ENCODE measurements at places on chromosomes 7 and 10.

DNA sequence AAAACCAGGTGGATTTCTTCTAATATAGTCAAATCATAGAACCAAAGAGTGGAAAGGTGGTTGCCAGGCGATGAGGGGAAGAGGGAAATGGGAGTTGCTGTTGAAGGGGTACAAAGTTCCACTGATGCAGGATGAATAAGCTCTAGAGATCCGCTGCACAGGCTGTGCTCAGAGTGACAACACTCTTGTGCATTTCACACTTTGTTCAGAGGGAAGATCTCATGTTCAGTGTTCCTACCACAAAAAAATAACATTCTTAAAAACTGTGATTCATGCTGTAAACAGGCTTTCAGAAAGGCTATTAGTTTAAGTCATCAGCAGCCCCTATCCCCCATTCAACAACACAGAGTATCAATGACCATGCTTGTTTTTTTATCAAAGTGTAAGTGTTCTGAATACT, 213.8 kb downstream of the COBL start:
- DNase-seq = no peak

- DNase-seq = no peak
Measured at GRCh38 chr10:99917963-99918825, 91.6 kb downstream of the DNMBP start.

DNA sequence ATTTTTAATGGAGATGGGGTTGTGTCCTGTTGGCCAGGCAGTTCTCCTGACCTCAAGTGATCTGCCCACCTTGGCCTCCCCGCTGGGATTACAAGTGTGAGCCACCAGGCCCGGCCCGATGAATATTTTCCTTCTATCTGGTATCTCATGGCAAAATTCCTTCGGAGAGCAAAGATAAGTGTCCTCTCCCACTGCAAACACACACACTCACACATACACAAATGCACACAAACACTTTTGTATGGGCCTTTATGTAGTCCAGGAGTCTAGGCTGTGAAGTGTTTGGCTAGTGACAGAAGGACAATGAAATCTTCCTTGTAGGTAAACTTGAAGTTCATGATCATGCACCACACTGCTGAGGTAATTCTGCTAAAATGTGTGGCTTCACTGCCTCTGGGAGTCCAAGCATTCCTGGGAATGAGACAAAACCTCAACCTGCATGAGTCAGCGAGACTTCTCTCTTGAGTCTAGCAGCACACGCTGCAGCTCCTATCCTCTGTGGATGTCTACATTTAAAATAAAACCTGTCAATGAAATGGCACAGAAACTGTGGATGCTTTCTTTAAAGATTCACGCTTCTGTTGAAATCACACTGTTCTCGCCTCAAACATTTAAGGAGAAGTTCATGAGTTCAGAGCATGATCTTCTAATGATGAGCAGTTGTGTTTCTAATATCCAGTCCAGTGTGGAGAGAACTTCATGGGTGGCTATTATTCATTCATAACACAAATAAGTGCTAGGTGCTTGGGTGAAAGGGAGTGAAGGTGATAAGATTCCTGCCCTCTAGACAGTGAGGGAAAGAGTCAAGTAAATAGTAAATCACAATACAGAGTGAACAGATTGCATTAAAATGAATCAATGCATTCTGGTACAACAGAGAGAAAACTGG, 96.5 kb downstream of the NRP1 start:
- no peak for DNase-seq

GRCh38 chr7:82444220-82444909, 788 bp upstream of the CACNA2D1 start:
- no peak for DNase-seq

DNA sequence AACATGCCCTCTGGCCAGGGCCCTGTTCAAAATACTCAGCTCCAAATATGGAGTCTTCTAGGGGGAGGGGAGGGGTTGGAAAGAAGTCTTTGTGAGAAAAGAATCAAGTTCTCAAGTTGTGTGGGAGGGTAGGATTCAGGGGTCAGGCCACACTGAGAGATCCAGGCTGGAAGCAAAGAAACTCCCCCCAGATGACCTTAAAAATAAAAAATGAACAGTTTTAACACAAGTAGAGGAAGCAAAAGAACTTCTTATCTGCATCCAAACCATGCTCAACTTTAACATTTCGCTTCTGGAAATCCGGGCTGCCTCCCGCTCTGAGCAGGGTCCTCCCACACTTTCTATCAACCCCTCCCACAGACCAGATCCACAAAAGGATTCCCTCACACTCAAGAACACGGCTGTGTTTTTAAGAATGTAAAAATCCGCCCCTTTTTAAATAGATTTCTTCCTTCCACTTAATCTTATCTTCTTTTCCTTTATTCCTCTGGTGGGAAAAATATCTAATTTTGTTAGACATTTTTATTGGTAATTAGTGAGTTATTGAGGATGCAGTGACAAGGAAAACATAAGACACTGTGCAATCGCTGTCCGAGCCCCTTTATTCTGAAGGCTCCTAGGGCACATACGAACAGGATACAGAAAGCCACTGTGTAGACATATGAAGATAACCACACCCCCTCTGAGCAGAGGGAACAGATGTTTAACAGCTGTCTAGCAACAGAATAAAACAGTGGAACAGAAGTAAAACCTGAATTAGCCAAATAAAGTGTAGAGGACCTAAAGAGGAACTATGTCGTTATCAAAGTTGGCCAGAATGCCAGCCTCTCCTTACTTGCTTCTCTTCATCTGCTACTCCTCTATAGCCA, 43.8 kb downstream of the CYTH3 start:
- no peak for DNase-seq

- no peak for DNase-seq
Measured at GRCh38 chr7:77887567-77887966, 89.0 kb downstream of the PHTF2 start.

DNA sequence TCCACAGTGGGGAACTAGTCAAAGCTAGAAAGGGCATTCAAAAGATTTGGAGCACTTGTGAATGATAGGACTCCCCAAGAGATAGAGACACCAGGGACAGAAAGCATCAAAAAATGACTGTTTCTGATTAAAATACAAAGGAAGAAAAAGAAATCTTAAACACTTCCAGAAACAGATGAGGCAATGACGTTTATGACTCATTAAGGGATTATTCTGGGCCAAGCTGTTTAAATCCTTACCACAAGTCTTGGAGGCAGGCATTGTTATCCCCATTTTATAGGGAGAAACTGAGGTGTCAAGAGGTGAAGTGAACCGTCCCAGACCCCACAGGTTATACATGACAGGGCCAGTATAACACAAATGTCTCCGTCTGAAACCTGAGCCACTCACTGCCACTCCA, 68.3 kb upstream of the AMPH start:
- DNase-seq = no peak

GRCh38 chr10:4784667-4785333, 41.2 kb upstream of the AKR1E2 start:
- no peak for DNase-seq

DNA sequence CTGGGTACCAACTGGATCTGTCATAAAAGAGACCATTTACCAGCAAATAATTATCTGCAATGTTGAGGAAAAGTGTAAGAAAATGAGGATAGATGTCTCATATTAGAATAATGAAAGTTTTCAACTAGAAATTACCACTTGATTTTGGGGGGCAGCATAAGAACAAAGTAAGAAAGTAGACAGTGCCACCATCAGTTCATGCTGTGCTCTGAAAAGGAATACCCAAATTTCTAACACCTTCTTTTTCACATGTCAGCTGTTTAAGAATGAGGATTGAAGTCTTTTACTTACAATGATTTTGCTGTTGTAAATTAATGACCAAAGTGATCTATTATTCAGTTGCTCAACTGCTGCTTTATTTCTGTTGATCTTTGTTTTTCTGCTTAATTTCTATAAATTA, 578.3 kb downstream of the ETV1 start:
- no peak for DNase-seq

GRCh38 chr10:11450427-11450826, 161.0 kb downstream of the USP6NL start:
- DNase-seq = no peak

DNA sequence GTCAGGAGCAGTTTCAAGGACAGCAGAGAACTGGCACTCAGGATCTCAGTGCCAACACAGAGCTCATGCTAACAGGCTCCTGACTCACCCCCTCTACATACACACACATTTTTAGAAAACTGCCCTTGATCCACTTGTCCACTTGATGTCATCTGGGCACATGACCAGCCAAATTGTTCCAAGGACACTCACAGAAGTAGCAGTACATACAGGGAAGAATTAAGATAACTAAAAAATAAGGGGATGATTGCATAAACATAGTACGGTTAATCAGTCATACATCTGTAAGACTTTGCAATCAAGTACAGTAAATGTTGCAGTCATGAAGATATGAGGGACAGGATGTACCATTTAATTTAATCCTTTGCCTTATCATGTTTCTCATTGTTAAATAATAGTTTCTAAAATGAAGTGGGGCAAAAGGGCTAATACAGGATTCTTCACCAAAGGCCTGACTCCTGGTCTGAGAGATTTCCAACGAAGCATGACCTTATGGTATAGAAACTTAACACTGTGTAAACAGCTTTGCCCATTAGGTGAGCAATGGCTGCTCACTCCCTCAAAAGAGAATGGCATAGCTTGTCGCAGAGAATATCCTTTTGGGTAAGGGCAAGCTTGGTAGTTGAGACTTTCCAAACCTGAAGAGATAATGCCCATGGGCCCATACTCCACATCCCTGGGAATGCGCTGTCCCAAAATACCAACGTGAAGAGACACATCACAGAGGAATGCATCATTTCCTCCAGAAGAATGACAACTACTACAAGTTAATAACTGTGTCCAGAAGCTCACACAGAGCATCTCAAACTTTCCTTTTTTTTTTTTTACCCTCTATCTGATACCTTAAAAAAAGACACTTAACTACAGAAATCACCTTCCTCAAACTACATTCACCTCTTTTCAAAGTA, 94.1 kb downstream of the ARMH3 start:
- no peak for DNase-seq

GRCh38 chr10:80284522-80284921, 4.9 kb downstream of the MAT1A start:
- DNase-seq = no peak

DNA sequence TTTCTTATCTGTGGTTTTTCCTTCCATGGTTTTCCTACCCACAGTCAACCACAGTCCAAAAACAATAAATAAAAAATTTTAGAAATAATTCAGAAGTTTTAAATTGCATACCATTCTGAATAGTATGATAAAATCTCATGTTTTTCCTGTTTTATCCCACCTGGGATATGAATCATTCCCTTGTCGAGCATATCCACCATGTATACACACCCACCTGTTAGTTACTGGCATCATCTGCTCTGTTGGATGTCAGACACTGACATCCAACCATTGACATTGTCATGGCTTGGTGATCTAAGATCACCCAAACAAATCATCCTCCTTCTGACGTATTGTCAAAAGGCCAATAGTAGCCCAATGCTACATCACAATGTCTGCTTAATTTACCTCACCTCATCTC, 749.8 kb downstream of the TNS3 start:
- DNase-seq = no peak

GRCh38 chr7:105978035-105978434, 15.0 kb downstream of the CDHR3 start:
- DNase-seq = no peak

DNA sequence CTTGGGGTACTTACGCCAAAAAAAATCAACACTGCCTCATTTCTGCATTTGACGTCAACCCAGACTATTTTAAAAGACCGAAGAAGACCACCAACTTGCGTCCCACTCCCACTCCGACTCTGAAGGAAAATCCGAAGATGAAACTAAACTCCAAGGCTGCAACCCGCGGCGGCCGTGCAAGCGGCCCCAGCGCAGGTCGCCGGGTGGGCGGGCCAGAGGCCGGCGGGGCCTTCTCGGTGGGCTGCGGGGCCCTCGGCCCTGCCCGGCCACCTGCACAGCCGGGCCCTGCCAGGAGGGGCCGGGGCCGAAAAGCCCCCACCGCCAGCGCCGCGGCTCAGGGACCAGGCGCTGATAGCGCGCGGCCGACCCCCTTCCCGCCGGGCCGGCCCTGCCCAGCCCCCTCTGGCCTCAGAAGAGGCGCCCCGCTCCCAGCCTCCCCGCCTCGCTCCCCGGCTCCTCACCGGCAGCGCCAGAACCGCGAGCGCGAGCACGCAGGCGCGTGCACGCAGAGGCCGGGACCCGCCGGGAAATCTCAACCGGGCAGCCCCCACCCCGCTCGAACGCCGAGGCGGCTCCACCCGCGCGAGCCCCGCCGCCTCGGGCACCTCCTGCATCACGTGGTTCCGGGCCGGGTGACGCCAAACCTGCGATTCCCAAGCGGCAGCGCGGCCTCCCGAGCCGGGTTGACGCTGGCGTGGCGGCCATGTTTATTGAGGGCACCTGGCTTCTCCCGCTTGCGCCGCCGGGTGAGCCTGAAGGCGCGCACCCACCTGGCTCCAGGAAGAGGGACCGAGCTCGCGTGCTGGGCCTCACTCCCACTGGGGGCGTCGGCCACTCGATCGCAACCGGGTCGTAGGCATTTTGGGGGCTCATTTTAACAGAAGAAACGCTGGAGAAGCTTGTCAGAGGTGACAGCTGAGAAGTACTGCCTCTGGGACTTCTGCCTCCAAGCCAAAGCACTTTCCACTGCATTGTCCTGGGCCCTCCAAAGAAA, at the start of gene C7orf25:
Gene C7orf25, minus strand, starts transcription at position 617 of the 994 bp plus-strand sequence. CDS start 1,170 bp downstream, outside the sequence.
- peak; percentile 93 for DNase-seq

- DNase-seq = peak; percentile 25
Measured at GRCh38 chr7:12257582-12257981, 46.5 kb downstream of the TMEM106B start.

- DNase-seq = no peak
Measured at GRCh38 chr10:63562857-63563256, 41.7 kb downstream of the REEP3 start.

DNA sequence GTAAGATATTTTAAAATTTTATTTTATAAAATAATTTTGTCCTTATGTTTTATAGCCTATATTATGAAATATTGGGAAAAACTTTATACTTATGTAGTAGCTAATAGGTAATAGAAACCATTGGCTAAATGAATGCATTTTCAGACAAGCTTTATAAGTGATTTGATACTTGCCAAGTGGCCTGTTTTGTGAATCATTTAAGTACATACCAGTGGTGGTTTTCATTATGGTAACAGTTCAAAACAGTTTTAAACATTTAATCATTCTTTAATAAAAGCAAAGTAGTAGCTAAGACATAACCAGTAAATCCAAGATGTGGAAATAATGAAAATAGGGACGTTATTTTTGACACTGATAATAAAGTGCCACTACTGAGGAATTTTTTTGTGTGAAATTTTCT, 182.2 kb downstream of the PHF14 start:
- no peak for DNase-seq
